ENCODE measurements at places on chromosomes 1 and 21.

DNA sequence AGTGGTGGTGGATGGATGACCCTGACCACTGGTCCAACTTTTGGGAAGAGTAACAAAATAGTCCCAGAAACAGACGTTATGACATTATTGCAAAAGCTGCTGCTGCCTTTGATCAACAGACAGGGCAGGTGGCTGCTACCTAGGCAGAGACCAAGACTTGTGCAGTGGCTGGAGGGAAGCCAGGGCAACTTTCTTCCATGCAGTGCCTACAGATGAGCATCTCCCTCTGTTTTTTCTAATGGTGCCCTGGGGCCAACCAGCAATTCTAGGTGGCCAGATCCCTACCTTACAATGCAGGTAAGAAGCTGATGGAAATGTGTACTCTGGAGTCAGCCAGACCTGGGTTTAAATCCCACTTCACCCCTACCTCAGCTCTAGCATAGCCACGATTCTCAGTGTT is 283.1 kb upstream of the POU3F1 start:
- DNase-seq = no peak

DNA sequence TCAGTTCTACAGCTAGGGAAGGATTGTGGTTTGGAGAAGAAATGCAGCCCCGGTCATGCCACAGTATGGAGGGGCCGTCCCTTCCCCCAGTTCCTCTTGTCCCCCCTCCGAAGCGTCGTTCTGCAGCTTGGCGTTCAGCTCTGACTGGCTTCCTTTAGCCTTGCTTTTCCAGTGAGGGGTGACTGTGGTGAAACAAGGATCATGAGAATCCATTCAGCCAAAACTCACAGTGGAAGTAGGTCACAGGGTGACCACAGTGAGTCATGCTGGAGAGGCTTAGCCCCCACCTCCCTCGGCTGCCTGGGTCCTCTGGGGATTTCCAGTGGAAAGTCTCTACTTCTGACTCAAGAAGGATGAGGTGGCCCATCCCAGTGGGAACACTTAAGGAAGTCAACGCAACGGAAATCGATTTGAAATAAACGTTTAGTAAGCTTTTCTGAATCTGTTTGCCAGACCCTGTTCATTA is 37.3 kb upstream of the COL6A2 start:
- DNase-seq = no peak

DNA sequence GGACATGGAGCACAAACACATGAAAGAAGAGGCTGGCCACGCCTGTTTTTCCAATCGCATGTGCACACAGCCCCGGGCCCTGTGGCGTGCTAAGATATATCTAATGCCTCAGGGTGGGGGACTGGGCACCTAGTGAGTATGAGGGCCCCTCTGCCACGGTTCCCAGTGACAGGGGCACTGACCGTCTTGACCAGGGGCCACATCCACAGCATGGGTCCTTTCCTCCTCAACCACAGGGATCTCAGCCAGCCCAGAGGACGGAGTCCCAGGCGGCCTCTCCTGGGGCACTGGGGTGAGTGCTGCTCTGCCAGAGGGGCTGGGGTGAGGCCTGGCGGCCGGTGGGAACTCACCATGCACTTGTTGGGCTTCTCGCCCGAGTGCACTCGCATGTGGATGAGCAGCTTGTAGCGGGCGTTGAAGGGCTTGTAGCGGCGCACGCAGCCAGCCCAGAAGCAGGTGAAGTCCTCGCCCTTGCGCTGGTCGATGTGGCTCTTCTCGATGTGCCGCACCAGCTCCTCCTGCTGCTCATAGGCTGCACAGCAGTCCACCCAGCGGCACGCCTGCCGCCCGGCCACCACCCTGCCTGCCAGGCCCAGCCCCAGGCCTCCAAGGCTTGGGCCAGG is 134.7 kb downstream of the DMRTB1 start:
- no peak for DNase-seq

DNA sequence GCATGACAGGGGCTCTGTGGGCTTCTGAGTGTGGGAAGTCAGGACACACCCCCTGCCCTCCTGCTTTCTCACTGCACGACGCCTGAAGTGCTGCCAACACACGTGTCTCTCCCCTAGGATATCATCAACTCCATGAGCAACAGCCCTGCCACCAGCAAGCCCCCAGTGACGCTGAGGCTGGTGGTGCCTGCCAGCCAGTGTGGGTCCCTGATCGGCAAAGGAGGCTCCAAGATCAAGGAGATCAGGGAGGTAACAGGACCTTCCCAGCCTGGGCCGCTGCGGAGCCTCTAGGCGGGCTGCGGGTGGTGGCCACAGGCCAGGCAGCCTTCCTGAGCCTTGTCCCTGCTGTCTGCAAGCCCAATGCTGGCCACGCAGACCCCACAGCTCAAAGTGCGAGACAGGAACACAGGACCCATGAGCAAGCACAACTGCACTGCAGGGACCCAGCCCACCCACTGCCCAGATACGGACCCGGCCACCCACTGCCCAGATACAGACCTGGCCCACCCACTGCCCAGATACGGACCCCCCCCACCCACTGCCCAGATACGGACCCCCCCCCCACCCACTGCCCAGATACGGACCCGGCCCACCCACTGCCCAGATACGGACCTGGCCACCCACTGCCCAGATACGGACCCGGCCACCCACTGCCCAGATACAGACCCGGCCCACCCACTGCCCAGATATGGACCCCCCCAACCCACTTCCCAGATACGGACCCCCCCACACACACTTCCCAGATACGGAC is 72.2 kb upstream of the COL6A1 start:
- no peak for DNase-seq

DNA sequence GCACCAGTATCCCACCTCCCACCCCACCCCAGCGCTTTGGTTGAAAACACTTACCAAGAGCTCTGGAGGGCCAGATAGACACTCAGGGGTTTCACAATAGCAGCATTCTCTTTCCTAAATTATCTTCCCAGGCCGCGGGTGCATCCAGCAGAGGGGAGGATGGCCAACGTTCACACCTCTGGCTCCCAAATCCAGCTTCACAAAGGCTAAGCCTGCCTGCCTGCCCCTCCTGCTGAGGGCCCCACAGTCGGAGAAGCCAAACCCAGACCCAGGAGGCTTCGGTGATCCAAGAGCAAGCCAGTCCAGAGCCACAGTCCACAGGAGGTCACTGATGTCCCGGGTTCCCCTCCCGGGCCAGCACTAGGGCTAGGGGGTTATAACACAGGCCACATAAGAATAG is 231.9 kb downstream of the TRABD2B start:
- DNase-seq = no peak

- no peak for DNase-seq
Measured at GRCh38 chr1:233885196-233885920, 19.1 kb upstream of the SLC35F3 start.

GRCh38 chr1:232891071-232891470 is 59.3 kb upstream of the NTPCR start:
- no peak for DNase-seq

GRCh38 chr1:114061121-114061830 is 82.0 kb downstream of the OLFML3 start:
- DNase-seq = no peak

- no peak for DNase-seq
Measured at GRCh38 chr1:24438423-24438901, 22.9 kb downstream of the NIPAL3 start.

- no peak for DNase-seq
Measured at GRCh38 chr1:29258976-29259801, 22.9 kb downstream of the PTPRU start.

DNA sequence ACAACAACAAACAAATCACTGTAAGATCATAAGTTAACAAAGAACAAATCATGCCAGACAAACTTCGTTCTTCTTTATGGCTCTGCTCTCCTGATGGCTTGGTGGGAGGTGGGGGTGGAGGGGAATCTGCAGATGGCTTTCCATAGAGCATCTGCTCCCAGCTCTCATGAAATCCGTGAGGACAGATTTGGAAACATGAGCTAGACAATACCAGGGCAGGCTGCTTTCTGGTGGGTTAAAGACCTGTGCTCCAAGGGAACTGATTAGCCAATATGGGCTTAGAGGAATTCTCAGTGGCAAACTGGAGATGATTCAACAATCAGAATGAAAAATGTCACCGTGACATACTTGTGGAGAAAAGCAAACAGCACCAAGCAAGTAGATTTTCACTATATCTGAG is 69.4 kb upstream of the TLR5 start:
- no peak for DNase-seq

- no peak for DNase-seq
Measured at GRCh38 chr1:228430243-228430642, 13.6 kb upstream of the TRIM17 start.

- no peak for DNase-seq
Measured at GRCh38 chr1:68051475-68051874, 1.0 kb upstream of the DIRAS3 start.

DNA sequence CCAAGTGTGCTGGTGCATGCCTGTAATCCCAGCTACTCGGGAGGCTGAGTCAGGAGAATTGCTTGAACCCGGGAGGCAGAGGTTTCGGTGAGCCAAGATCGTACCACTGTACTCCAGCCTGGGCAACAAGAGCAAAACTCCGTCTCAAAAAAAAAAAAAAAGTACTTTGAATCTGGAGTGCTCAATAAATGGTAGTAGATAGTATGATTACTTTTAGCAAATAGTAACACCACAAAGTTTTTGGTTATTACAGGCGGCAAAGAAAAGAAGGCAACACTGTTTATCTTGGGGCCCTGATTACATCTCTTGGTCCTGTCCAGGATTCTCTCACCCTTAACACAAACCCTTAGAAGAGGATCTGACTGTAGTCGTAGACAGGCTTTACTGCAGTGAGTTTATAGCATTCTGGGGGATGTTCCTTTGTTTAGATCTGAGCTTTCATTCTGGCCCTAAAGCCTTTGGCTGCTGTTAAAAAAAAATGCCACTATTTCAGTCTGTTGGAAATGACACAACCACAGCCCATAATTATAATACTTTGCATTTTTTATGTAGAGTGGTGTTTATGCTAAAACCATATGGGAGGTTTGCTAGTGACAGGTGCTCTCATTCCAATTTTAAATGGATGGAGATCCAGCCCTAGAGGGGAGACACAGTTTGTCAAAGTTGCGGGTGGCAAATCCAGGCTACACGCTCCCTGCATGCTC is 79.7 kb upstream of the SLC2A1 start:
- DNase-seq = no peak

- DNase-seq = no peak
Measured at GRCh38 chr1:22892789-22893188, 79.9 kb downstream of the LACTBL1 start.

- no peak for DNase-seq
Measured at GRCh38 chr21:33424214-33424613, 21.0 kb downstream of the IFNGR2 start.

DNA sequence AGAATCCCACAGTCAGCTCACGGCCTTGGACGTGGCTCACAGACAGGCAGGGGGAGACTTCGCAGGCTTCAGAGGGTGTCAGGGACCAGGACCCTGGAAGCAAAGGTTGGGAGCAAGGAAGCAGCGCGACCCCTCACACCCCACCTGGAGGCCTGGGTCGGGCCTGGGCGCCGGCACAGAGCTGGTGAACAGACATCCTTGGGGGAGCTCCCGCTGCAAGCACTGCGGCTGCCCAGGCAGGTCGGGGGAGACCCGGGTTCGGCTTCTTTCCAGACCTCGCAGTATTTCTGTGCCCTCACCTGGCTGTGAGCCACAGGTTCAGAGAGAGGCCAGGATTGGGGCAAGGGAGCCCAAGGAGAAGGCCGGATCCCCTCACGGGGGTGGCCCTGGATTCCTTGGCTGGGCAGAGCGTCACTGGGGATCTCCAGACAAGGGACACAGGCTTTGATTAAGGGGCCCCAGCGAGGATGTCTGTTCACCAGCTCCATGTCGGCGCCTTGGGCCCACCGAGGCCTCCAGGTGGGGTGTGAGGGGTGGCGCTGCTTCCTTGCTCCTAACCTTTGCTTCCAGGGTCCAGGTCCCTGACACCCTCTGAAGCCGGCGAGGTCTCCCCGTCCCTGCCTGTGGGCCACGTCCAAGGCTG is 37.9 kb upstream of the TSPEAR start:
- no peak for DNase-seq

GRCh38 chr1:44985747-44986359 is 542 bp downstream of the EIF2B3 start:
- no peak for DNase-seq

DNA sequence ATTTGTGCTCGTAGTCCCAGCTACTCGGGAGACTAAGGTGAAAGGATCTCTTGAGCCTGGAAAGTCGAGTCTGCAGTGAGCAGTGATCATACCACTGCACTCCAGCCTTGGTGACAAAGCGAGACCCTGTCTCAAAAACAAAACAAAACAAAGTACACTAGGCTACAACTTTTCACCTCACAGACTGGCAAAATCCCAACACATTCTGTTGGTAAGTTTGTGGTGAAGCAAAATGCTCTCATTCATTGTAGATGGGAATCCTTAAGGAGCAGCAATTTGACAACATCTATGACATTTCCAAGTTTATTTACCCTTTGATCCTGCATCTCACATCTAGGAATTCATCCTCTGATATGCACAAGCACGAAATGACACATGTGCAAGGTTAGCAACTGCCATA is 20.2 kb upstream of the SLC1A7 start:
- no peak for DNase-seq

DNA sequence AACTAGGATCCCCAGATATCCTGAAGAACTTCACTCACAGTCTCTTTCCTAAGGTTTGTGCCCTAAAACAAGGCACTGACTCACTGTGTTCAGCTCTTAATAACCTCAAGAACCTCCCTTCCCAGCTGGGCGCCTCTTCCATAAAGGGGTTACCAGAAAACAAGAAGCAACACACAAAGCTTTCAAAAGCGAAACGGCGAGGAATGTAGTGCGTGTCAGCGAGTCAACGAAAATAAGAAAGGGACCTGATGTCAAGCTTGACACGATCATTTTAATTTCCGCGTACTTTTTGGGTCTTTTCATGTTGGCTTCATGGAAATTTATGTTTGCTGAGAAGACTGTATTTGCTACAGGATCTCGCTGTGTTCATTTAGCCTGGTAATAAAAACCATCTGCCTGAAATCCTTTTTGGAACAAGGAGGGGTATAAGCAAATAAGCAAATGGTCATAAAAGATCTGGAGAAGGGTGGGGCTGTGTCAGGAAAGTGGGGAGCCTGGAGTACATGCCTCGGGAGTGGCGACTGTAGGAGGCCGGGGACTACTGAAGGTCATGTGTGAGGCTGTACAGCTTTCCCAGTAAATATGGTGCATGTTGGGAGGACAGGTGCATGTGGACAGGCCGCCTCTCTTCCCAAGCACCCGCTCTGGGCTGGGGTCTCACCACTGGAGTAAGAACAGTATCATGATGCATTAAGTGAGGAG is 11.4 kb upstream of the CLDN14 start:
- DNase-seq = no peak

GRCh38 chr1:119097380-119097779 is 43.1 kb downstream of the WARS2 start:
- DNase-seq = no peak

GRCh38 chr1:159554696-159555095 is 18.9 kb upstream of the OR10J5 start:
- no peak for DNase-seq
